Upper lobe of right lung (tissue), 1 donor: ENCODE measurements at places on chromosomes 2 and 18. TPM values are rescaled to one million over a fixed set of nuclear protein-coding genes. Genes with fewer than 3 reads are reported as not detected.

PTPRN gene
- total RNA-seq, result not detected

GRCh38 chr18:58174285-58174684 lies 130.3 kb downstream of the NEDD4L start:
- H3K27me3 ChIP-seq, result no peaks in the 10 kb centered on the region
- H3K4me3 ChIP-seq, result no peak overlapping the region
- no peak overlapping the region for H3K27ac ChIP-seq
- H3K4me1 ChIP-seq, result no peaks in the 10 kb centered on the region
- DNase-seq, result no peak

- no peaks in the 10 kb centered on the region for H3K27me3 ChIP-seq
- H3K4me1 ChIP-seq, result no peaks in the 10 kb centered on the region
- no peak overlapping the region for H3K4me3 ChIP-seq
- no peaks in the 10 kb centered on the region for H3K36me3 ChIP-seq
Measured at GRCh38 chr18:53153281-53153680, 813.3 kb downstream of the DCC start.

DNA sequence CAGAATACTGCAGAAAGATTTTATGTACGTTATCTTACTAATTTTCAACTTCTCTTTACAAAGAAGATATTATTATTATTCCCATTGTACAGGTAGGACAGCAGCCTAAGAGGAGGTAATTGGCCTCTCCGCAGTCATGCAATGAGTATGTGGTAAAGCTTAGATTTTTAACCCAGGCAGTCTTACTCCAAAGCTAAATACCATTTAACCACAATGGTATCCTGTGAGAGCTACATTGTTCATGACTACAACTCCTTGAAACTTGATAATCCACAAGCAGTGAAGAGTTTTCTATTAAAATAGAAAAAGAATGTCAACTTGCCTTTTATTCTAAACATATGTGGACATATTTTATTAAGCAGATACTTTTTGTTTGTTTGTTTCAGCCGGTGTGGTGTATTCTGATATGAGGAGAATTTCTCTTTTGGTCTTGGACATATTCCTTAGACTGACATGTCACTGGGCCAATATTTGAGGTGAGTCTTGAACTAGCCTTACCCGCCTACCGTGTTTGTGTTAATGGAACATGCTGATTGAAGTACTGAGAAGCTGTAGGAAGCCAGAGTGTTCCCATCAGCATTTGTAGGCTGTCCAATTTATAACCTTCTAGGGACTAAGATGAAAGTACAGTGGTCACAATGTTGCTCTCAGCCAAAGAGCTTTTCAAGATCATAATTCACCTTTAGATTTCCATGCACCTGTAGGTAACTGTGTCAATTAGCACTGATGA lies 293.9 kb upstream of the DCC start:
- no peak overlapping the region for H3K27ac ChIP-seq
- DNase-seq, result no peak

SRD5A2 gene
- total RNA-seq, result not detected

CFAP65 gene
- not detected for total RNA-seq
